ENCODE measurements at places on chromosomes 2 and 18.

DNA sequence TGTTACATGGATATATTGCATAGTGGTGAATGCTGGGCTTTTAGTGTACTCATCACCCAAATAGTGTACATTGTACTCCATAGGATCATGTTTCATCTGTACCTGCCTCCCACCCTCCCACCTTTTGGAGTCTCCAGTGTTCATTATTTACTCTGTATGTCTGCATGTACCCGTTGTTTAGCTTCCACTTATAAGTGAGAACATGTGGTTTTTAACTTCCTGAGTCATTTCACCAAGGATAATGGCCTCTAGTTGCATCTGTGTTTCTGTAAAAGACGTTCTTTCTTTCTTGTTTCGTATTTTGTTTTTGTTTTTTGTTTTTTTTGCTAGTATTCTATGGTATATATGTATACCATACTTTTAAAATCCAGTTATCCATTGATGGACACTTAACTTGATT lies 107.5 kb downstream of the MSTN start:
- no peak for DNase-seq

DNA sequence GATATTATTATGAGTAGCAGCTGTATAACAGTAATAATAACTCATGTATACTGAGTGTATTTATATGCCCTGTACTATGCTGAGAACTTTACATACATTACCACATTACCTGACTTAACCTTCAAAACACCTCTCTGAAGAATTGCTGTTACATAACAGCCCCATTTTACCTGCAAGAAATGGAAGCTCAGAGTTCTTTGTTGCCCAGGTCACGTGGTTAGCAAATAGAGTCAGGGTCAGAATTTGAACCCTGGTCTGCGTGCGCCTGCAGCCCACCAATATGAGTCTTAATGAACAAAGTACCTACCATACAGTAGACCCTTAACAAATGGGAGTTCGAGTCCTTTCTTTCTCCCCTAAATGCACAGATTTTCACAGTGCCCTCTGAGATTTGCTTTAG lies 101.9 kb downstream of the MCFD2 start:
- DNase-seq: no peak

- no peak for DNase-seq
Measured at GRCh38 chr2:96374211-96374951, 38.8 kb downstream of the NCAPH start.

DNA sequence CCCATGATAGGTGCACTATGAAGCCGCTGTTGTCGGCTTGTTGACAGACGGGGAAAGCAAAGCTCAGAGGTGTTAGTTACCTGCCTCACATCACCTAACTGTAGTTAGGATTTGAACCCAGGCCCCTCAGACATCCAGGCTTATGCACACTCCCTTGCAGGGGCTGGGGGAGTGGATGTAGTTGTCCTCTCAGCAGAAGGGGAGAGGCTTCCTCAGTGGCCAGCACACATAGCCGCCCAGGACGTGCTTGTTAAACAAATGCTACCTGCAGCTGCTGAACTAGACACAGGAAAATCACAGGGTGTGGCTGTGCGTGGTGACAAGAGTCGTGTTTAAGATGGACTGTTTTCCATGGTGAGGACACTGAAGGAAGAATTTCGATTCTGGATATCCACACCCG lies 39.2 kb downstream of the GREB1 start:
- no peak for DNase-seq

GRCh38 chr2:55141572-55142413 lies 90.3 kb downstream of the CLHC1 start:
- DNase-seq: no peak

GRCh38 chr2:25692143-25692542 lies 18.8 kb upstream of the DTNB start:
- DNase-seq: no peak

DNA sequence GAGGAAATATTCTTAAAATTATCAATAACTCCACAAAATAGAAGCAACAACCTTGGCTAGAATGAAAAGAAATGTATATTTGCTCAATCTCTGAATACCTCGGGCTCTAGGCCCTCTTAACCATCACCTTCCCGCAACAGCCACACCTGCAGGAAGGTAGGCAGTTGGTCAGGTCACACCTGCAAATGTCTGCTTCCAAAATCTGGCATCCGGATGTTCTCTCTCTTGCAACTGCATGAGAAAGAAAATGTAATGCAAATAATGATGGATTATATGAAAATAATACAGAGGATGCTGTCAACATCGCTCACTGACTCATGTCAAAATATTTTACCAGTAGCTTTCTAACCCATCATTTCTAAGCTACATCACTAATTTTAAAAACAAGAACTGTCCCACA lies 148.3 kb downstream of the SATB2 start:
- no peak for DNase-seq

GRCh38 chr18:59550174-59550516 lies 147.1 kb downstream of the CCBE1 start:
- DNase-seq: no peak

DNA sequence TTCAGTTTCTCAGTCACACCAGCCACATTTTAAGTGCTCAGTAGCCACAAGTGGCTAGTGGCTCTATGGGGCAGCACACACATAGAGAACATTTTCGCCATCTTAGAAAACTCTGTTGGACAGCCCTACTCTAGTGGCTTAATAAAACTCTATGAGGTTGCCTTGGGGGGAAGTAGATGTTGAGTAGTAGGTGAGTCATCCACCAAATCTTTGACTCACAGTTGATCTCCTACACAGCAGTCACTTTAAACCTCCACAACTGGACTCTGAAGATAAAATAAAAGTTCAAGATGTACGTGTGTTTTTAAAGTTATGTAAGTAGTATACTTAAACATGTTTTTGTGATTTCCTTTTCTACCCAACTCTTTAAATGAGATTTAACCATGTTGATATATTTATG lies 379.0 kb downstream of the SETBP1 start:
- no peak for DNase-seq
